ENCODE measurements at places on chromosomes 1 and 21.

DNA sequence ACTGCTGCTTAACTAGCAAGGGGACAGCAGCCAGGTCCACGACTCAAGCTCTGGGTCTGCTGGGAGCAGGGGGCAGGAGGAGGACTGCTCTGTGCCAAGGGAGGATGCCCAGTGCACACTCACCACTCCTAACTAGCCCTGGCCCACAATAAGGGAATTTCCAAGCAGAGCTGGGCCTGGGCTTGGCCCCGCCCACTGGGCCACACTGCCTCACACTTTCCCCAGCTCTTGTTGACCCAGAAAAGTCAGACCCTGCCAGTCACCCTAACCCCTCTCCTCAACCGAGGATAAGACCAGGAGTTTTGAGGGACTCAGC, 18.7 kb downstream of the SLC9A1 start:
- no peak for DNase-seq

DNA sequence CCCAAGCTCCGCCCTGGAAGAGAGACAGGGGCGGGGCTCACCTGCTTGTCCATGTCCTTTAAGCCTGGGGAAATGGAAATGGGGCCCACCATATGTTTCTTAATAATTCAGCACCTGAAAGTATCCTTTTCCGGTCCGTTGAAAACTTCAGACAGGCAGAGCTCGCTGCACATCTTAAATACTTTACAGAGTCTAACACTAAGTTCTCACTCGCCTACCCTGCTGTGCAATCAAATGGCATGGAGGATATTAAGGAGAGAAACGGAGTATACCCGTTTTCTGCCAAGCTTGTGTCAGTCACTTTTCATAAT, 467 bp upstream of the CC2D1B start:
- no peak for DNase-seq

DNA sequence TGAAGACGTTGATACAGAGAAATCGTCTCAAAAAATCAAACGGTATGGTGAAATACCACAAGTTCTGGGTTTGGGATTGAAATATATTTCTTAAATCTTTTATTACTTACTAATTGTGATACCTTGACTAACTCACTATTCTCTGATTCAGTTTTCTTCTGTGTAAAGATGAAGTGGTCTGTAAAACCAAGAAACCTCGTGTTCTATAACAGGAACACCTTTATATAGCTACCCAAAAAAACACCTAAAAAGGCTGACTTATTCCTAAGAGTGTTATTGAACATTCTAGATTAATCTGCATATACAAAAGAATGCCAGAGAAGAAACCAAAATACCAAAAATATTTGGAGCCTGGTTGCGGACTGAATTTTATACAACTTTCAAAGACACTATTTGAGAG, 721 bp downstream of the LRRIQ3 start:
- no peak for DNase-seq

DNA sequence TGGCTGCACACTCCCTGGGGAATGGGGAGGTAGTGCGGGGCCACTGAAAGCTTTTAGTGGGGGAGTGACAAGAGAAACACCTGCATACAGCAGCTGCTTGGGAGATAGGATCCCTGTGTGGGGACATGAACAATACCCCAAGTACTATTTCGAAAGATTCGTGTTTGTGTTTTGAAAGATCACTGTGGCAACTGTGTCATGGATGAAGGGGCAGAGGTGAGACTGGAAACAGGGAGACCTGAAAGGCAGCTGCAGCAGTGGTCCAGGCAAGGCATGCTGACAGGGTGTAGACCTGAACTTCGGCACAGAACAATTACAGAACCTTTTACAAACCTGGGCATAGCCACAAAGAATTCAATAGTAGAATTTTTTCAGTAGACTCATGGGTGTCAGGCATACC, 32.9 kb downstream of the TENT5C start:
- no peak for DNase-seq

DNA sequence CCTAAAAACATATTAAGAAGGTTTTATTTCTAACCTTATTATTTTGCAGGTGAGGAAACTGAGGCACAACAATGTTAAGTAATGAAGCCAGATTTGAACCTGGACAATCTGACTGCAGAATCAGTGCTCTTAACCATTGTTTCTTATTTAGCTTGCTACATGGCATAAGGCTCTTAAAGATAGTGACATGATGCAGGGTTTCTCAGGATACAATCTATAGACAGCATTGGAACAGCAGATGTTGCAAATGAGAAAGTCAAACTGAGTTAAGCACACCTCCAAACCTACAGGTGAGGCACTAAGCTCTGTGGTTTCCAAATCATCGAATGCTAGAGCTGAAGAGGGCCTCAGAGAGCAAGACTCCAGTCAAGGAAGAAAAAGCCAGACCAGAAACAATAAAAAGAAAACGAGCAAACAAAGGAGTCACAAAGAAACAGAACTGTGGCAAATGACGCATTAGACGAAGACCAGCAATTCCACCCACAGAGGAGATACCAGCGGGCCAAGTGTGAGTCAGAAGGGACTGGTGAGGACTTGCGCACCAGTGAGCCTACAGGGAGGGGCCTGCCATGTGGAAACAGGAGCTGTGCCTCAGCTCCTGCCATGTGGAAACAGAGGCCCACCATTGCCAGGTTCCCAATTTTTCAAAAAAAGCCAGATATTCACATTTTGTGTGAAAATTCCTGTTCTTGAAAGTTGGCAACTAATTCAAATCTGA, 14.4 kb downstream of the CD58 start:
- no peak for DNase-seq

DNA sequence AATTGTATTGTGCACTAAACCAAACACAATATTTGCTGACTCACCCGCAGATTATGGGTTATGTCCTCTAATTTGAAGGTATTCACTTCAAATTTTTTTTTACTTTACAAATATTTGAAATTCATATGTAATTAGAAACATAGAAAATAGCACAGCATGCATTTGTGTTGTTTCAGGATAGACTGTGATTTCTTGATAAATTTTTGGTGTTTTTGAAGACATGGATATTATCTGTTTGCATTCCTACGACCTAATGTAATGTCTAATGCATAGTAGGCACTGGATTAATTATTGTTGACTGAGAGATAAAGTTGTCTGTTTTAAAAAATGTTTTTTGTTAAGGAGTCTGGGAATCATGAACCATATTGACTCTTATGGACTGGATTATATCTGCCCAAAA, 850.2 kb downstream of the BRINP3 start:
- no peak for DNase-seq

DNA sequence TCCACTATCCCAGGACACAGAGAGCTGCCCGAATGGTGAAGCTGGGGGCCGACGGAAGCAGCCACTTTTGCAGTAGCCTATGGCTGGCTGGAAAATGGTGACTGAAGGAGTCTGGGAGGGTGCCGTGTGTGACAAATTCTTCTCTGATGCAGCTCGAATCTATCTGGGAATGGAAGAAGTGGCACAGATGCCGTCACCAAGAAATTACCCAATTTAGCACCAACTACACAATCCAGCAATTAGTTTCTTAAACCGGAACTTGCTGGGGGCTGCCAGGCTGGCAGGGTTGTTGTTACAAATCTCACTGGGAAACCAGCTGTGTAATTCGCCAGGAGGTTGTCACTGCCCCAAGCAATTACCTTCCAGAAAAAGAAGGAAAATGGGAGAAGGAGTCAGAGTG, 18.0 kb downstream of the DLGAP3 start:
- no peak for DNase-seq

DNA sequence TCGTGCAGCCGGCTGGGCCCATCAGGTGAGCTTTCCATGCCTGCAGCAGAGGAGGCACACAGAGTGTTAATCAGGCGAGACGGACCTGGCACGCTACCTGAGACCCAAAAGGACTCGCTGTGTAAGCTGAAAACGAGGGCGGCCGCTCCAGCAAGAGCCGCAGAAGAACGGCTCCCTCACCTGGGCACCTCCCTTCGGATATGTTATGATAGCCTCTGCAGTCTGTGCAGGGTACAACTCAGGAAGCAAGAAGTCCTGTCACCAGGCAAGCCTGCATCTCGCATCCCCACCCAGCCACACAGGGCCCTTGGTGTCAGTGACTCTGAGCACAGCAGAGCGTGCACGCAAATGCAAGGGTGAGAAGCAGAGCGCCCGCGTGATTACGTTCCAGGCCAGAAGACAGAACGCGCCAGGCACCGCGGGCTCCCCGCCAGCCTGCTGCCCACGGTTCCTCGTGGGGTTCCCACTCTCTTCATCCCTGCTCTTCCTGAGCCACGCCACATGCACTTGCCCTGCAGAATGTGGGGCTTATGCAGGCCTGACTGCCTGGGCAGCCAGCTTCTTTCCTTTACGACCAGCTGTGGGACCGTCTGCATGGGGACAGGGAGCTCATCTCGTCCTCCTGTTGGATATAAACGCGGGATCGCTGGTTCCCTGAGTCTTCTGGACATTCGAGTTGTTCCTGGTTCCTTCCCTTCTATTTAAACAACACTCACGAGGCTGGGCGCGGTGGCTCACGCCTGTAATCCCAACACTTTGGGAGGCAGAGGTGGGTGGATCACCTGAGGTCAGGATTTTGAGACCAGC, 20.2 kb upstream of the LRRC47 start:
- no peak for DNase-seq

GRCh38 chr1:53899206-53899628, 5.2 kb downstream of the DIO1 start:
- no peak for DNase-seq

- DNase-seq, result no peak
These were observed 2.5 kb upstream of the CLCA1 start for GRCh38 chr1:86466109-86466844.
